Endothelial cell of umbilical vein (primary cell): ENCODE measurements at places on chromosomes 2 and 18.

DNA sequence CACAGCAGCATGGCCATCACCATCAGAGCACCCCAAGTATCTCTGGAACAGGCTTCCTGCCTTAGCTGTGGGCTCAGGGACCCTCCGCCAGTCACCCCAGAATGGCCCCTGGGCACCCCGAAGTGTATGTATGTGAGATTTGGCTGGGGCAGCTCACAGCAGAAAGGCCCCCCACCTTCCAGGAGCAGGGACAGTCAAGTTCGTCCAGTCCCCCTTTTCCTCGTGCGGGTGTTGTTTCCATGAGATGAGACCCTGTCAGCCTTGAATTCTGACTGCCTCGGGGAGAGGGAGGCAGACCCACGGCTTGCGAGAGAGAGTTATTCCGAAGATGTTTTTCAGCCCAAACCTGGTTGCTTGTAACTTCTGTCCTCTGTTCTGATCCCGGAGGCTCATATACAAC, 290.9 kb upstream of the HDAC4 start:
- H3K4me3 ChIP-seq, result no peak overlapping the region
- H3K36me3 ChIP-seq, result no peaks in the 10 kb centered on the region
- DNase-seq, result no peak
- H3K27ac ChIP-seq, result no peak overlapping the region

DNA sequence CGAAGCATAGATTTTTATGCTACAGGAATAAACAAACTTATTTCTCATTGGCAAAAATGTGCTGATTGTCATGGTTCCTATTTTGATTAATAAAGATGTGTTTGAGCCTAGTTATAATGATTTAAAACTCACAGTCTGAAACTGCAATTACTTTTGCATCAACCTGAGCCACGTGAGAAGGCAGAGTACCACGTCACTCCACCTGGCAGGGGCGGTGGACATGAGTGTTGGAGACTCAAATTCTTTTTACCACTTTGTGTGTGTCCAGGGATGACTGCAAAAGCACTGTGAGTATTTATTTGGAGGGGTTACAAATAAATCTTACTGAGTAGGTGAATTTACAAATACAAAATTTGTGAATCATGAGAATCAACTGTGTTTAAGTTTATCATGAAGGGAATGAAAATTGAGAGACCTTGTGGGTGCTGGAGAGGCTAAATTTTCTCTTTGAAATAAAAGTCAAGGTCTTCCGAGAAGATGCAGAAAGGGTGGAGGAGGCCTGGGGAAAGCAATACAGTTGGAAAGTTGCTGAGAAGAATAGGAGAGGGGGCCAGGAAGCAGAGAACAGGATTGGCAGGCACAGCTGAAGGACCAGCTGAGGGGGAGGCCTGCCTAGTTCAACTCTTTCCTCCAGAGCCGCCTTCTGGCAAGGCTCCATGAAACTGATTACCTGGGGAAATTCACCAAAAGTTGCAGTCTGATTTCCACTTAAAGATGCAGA, 316.4 kb downstream of the MYCN start:
- H3K4me3 ChIP-seq, result no peak overlapping the region
- DNase-seq, result no peak
- H3K27me3 ChIP-seq, result no peaks in the 10 kb centered on the region
- no peak overlapping the region for H3K27ac ChIP-seq
- no peaks in the 10 kb centered on the region for H3K36me3 ChIP-seq

DNA sequence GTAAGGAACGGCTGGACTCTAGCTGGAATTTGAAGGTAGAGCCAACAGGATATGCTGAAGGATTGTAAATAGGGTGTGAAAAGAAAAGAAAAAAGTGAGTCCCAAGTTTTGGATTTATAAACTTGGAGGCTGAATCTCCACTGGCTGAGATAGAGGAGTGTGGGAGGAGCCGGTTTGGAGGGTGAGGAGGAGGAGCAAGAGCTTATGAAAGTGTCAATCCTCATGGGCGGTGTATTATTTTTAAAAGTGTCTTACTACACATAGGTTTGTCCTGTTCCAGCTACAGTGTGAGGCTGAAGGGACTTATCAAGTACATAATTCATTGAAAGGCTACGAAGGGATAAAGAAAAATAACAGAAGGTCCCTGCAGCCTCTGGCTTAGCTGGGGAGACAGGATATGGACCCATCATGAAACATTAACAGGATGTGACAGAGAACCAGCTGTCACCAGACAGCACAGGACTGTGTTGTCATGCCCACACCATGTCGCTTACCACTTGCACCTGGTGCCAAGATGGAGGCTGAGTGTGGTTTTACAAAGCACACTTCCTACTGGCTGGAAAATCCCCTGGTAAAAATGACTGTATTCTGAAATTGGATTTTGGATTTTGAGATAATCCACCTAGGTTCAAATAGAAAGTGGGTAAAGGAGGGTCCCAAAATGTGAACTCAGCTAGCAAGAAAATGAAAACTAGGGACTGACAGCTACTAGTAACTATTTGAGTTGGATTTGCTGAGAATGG, 2.5 kb upstream of the MREG start:
- peaks cover 7% of the 10 kb centered on the region for H3K4me1 ChIP-seq
- H3K36me3 ChIP-seq, result no peaks in the 10 kb centered on the region
- H3K4me3 ChIP-seq, result no peak overlapping the region
- no peak overlapping the region for H3K27ac ChIP-seq
- no peak for DNase-seq

DNA sequence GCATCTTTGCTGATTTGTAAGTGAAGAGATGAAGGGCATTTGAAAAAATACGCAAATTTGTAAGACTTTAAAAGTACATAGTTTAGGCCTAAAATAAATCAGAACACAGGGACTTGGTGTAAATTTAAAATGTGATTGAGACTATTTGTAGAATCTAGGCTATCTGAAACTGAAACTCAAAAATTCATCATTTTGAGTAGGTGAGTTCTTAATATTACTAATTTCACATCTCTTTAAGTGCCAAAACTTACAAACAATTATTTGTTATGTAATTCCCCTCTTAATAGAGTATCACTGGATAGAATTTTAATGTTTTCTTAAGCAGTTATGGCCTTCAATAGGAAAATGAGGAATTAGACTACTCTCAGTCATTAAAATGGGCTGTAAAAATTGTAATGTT, 14.0 kb upstream of the HRH4 start:
- H3K36me3 ChIP-seq, result peaks cover 12% of the 10 kb centered on the region
- no peak overlapping the region for H3K27ac ChIP-seq
- no peaks in the 10 kb centered on the region for H3K27me3 ChIP-seq
- H3K4me1 ChIP-seq, result no peaks in the 10 kb centered on the region

DNA sequence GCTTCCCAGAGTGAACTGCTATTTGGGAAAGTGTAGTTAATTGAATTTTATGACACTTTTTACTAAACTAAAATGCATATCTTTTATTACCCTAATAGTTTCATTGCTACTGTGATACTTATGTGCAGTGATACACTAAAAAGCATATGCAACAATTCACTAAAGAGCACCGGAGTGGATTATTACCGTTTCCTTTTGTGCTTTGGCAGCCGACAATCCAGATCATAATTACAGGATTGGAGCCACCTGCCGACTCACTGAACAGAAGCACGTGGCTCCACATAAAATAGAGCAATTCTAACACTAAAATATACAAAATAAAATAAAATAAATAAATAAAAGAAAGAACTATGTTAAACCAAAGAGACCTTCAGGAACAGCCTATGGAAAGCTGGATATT, 583.4 kb downstream of the NRXN1 start:
- no peaks in the 10 kb centered on the region for H3K36me3 ChIP-seq
- H3K27ac ChIP-seq, result no peak overlapping the region
- H3K4me1 ChIP-seq, result no peaks in the 10 kb centered on the region
- no peaks in the 10 kb centered on the region for H3K27me3 ChIP-seq
- no peak for DNase-seq
- H3K4me3 ChIP-seq, result no peak overlapping the region
